NCI-H1092 treated with DMSO at 0.1 percent for 48 hours (cell line): ENCODE measurements at places on chromosomes 12 and 14.

DNA sequence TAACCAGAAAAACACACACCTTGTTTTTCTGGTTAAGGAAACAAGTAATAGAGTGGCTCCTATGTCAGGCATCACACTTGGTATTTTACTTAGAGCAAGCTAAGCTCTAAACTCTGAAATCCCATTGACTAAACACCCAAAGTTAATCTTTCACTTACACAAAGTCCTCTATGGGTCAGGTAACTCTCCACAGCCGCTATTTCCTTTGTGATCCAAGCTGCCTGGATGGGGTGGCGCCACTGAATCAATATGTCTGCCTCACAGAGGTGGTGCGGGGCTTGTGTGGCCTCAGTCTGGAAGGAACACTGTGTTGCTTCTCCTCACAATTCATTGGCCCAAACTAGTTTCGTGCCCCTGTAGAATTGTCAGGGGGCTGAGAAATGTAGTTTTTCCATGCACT lies 160.0 kb upstream of the E2F7 start:
- DNase-seq: no peak

GRCh38 chr12:65324551-65324950 lies 46.1 kb downstream of the MSRB3 start:
- no peak for DNase-seq

GRCh38 chr14:102295270-102295669 lies 9.7 kb downstream of the MOK start:
- DNase-seq: no peak

DNA sequence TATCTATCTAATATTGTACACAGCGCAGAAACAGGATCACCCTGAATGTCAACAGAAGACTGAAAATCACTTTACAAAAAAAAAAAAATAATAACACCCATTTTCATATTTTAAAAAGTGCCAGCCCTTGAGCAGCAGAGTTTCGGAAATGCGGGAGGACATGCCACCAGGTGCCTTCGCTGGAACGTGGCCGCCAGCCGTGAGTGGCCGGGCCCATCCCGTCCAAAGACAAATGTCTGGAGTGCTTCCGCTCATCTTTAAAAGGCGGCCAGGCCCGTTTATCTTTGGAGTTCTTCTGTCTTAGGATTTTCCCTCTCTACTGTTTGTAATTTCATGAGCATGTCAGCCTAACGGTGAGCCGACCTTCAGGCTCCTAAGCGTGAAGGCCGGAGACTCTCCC lies 43.5 kb downstream of the LRTM2 start:
- DNase-seq: no peak

DNA sequence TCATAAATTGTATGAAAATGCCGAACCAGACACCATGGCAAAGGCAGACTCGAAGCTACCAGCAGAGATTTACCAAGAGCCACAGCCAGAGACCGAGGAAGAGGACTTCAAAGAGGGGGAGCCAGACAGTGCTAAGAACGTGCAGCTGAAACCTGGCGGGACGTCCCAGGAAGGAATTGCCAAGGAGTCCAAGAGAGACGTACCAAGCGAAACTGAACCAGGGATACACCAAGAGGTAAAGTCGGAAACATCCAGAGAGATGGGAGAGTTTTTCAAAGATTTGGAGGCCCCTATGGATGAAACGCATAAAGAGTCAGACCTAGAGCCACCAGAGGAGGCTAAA lies 294 bp downstream of the SAMD15 start:
- no peak for DNase-seq

DNA sequence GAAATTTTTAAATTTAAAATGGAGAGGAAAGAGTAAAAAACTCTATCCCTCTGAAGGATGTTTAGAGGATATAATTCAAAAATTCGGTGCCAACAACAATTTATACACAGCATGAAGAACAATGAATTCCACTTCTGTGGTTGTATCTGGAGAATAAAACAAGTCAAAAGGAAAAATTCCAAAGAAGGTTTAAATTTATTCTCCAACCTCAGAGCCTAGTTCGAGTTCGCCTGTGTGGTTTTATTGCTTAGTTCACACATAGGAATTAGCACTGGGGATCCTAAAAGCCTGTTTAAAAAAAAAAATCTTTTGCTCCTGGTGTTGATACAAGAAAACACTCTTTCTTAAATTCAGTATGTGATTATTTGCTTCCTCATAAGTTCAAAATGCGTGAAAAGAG lies 79.2 kb downstream of the LLPH start:
- DNase-seq: no peak

- no peak for DNase-seq
Observed at GRCh38 chr12:121114806-121115205, 17.9 kb upstream of the P2RX7 start.

DNA sequence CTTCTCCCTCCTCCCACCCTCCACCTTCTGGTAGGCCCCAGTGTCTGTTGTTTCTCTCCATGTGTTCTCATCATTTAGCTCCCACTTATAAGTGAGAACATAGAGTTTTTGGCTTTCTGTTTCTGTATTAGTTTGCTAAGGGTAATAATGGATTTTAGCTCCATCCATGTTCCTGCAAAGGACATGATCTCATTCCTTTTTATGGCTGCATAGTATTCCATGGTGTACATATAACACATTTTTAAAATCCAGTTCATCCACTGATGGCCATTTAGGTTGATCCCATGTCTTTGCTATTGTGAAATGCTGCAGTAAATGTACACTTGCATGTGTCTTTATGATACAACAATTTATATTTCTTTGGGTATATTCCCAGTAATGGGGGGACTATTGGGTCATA lies 96.1 kb downstream of the CCDC91 start:
- DNase-seq: no peak

DNA sequence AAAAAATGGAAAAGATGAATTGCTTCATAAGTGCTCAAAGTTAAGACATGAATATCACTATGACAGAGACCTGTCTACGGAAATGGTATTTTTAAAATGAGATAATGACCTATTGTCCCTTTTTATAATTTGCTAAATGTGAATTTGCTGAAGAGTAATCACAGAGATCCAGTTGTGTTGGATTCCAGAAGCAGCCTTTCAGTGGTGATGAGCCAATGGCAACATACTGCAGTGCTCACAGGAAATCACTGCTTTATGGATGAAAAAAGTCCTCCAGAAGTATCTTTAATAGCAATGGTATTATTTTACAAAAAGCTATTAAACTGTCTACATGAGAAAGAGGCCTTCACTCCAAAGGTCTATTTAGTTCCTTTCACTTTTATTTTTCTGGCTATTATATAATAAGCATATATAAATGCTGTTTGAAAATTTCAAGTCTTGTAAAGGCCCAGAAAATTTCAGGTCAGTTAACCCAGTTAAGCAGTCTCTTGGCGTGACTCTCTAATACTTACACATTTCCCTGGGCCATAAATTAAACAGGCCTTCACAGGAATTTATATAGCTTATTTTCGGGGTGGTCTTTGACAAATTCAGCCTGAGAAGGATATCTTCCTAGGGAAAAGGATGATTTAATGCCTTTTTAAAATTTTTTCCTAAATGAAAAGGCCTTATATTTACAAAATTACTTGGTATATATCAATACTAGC lies 55.4 kb downstream of the KCNJ8 start:
- DNase-seq: no peak

- peak; percentile 24 for DNase-seq
Observed at GRCh38 chr14:101791919-101792572, 30.5 kb downstream of the PPP2R5C start.

DNA sequence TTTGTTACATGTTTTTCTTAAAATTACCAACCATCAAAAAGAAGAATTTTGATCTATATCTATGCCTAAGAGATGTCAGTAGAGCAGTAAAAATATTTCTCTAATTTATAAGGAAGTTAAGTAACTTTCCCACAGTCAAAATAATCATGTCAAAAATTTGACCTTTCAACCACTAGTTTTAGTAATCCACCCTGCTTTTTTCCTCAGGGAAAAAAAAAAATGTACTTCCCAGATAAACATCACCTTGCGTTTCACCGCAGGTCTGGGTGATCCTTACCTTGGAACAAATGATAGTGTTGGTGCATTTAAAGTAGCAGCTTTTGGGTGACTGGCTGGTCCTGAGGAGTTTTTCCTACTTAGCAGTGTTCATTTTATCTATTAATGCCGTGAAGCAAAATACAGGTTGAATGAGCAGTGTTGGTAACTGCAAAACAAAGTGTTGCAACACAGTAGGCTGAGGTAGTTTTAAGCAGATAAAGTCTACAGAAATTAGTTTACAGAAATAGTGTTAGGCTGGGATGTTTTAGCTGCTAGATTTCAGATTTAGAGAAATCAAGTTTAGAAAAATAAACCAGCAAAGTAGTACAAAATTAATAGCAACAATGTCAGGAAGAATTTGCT lies 137.2 kb upstream of the DNM1L start:
- no peak for DNase-seq

DNA sequence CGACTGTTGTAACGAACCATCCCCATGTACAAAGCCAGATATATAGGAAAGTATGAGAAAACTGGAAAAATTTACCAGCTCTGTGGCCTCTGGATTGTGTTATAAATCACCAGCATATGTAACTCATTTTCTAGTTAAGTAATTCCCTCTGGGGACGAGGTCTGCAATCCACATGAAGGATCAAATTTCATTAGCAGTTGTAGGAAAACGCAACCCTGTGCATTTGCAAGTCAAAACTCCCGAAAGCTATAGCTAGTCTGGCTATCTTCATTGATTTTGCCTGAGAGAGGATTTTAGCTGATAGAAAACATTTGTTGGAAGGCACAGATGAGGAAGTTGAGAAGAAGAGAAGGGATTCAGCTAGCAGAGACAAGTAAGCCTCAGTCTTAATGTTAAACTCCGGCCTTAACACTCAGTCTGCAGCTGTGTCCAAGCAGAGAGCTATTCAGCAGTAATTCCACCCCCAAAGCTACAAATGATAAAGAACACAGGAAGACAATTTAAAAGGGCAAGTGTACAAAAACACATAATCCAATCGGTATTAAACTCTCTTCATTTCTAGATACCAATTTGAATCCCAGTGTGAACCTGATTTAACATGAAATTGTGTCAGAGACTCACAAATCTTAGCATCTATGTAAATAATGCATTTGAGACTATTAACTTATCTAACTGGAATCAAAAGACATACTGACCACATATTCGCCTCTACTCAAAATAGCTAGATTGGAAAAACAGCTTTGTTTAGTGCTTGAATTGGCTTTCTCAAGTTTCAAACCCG lies 54.2 kb upstream of the CERS5 start:
- DNase-seq: peak; percentile 51
